Activated CD8-positive, alpha-beta T cell treated with anti-CD3 and anti-CD28 coated beads for 36 hours (primary cell): ENCODE measurements at places on chromosomes 7 and 10. TPM values are rescaled to one million over a fixed set of nuclear protein-coding genes. Genes with fewer than 3 reads are reported as not detected.

The C10orf71 gene
- total RNA-seq = not detected

DNA sequence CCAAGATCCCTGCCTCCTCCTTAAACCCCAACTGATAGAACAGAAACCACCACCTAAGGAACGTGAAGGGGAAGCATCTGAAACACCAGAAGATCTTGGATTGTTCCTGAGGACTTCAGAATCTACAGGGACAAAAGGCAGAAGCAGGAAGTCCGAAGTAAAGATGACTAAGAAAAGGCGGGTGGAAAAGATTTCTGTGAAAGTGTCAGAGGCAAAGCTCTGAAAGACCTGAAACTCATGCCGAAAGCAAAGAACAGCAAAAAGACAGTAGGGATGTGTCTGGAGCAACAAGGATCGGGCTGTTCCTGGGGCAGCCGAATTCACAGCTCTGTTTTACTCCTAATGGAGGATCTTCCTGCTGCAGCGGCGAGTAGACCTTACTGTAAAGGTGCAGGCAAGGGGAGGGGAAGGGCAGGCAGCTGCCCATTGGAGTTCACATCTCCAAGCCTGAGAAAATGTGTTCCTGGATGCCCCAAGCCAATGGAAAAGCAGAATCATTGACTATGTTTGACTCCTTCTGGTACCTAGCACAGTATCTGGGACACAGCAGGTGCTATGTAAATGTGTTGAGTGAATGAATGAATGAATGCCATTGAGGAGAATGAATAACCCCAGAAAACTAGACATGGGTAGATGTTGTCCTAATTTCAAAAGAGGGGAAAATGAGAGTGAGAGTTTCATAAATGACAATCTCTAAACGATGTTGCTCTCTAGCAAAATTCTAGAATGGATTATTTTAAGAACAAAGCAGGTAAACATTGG, 40.4 kb downstream of the PDIA4 start:
- peaks cover 4% of the 10 kb centered on the region for H3K27me3 ChIP-seq
- peak overlapping the region; percentile 90 for H3K4me3 ChIP-seq
- no peak for DNase-seq
- no peaks in the 10 kb centered on the region for H3K36me3 ChIP-seq
- H3K4me1 ChIP-seq = peaks cover 44% of the 10 kb centered on the region
- peak overlapping the region; percentile 95 for H3K27ac ChIP-seq

DNA sequence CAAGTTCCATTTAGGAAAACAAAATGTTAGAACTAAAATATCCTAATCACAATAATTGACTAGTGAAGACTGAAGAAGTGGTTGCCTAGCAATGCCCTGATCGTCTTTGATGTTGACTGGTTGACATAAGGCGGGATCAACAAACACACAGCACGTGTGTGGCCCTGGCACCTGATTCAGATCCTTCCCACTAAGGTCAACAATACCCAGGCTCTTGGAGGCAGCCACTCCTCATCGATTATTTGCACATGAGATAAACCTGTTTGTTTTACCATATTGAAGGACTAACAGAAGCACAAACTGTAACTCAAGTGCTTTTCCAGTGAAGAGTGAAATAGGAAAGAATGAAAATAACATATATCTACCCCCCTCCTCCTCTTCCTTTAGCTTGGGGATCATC, 15.6 kb downstream of the FANK1 start:
- no peaks in the 10 kb centered on the region for H3K4me1 ChIP-seq
- DNase-seq = no peak
- peaks cover 3% of the 10 kb centered on the region for H3K27me3 ChIP-seq
- H3K4me3 ChIP-seq = no peak overlapping the region
- H3K27ac ChIP-seq = no peak overlapping the region
- H3K36me3 ChIP-seq = no peaks in the 10 kb centered on the region

- peak within 1 kb of the TSS; percentile 86 for H3K4me3 ChIP-seq
- H3K27me3 ChIP-seq = no peaks in the 10 kb centered on the region
- peaks cover 46% of the 10 kb centered on the region for H3K4me1 ChIP-seq
Observed at GRCh38 chr10:61900829-61901792, at the start of gene ARID5B. Gene ARID5B (plus strand): TSS chr10:61901699. CDS start chr10:61901710, 11 bp downstream.

The DLG5 gene
- total RNA-seq = 4.8 TPM

DNA sequence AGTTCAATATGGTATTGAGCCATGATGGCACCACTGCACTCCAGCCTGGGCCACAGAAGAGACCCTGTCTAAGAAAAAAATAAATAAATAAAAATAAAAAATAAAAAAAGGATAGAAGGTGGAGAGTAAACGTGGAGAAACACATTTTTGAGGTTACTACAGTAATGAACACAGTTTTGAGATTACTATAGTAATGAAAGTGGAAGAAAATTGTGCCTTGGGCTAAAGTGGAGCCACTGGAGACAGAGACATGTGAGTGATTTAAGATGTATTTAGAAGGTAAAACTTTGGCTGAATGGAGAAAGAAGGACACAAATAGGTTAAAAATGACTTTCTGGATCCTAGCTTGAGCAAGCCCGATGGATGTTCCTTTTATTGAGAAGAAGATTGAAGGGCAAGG, 76.8 kb downstream of the HGF start:
- DNase-seq = no peak
- H3K27me3 ChIP-seq = no peaks in the 10 kb centered on the region
- no peak overlapping the region for H3K4me3 ChIP-seq
- no peak overlapping the region for H3K27ac ChIP-seq
- no peaks in the 10 kb centered on the region for H3K36me3 ChIP-seq

DNA sequence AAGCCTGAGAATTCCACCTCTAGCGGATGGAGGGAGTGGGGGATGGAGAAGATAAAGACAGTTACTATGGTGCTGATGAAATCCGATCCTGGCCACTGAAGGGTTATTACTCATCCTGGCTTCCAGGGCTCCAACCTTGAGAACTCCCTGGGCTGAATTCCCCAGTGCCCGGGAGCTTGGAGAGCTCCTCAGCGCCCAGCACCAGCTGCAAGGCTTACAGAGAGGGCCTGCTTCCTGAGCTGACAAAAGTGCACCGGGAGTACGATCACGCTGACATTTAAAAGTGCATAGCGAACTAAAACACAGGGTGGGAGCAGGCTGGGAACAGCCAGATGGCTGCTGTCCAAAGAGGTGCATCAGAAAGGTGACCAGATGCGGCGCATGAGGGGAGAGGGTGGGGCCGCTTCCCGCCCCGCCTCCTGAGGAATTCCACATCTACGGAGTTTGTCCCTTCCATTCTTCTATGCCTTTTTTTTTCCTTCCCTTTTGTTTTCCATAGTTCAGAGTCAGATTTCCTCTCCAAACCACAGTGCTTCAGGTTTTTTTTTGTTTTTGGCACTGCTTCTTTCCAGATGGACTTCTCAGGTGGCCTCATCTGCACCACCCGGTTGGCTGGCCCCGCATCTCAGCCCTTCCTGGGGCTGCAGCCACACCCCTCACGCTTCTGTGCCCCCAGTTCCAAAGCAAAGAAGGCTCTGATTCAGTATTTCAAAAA, 62.4 kb upstream of the MKRN1 start:
- no peak for DNase-seq
- no peaks in the 10 kb centered on the region for H3K36me3 ChIP-seq
- no peaks in the 10 kb centered on the region for H3K4me1 ChIP-seq

DNA sequence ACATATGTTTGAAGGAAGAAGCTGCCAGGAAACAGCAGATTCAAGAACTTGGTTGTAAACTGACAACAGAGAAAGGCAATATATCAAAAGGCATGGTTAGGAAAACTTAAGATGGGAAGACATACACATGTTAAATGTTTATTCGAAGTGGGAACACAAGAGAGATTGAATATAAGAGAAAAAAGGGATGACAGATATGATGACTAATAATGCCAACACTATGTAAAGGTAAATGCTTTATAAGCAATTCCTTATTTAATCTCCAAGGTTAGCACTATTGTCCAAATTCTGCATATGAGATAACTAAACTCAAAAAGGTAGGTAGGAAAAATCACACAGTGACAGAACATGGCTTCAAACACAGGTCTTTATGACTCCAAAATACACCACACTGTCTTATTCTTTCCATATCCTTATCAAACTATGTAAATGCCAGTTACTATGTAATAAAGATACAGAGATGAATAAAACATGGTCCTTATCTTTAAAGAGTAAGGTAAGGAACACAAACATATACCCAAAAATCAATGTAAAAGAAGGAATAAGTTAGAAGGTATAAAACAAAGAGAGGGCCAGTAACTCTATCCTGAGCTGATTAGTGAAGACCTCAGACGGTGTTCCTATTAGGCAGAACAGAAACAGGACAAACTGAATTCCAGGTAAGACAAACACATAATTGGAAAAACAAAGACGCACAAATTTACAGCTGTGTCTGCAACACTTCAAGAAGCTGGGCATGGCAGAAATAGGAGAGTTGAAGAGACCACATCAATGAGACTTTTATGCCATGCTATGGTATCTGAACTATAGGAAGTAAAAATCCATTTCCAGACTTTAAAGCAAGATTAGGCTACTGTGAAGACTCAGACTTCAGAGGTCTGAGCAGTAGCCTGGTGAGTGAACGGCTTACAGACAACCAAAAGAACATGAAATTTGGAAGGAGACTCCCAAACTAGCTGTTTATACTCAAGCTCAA, 56.1 kb downstream of the ABI1 start:
- H3K36me3 ChIP-seq = peaks cover 16% of the 10 kb centered on the region
- peaks cover 75% of the 10 kb centered on the region for H3K4me1 ChIP-seq
- DNase-seq = no peak

DNA sequence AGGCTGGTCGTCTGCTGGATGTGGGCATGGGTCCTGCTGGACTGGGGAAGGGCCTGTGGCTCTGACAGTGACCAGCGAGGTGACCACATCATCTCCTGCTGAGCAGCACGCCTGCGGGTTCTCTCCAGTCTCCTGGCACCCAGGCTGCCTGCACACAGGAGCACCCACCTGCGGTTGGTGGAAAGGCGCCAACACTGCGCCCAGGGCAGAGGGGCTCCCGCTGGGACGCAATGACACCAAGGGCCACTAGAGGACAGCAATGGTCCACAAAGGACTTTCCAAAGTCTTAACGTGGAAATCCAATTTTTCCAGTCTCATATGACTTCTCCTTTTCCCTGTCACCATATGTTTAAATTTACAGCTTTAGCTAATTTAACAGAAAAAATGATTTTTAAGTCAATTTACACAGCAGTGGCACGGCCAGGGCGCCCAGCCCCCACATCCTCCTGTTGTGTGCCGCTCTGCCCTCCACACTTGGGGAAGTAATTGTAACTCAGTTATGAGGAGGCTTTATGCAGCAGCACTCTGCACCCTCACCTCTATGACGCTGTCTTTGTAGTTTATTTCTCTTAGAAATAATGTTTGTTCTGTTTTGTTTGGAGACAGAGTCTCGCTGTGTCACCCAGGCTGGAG, 38.1 kb downstream of the CFAP46 start:
- H3K4me1 ChIP-seq = peaks cover 15% of the 10 kb centered on the region
- peak overlapping the region; percentile 5 for H3K27ac ChIP-seq
- peak; percentile 62 for DNase-seq

The ASIC3 gene
- total RNA-seq = 3.7 TPM

DNA sequence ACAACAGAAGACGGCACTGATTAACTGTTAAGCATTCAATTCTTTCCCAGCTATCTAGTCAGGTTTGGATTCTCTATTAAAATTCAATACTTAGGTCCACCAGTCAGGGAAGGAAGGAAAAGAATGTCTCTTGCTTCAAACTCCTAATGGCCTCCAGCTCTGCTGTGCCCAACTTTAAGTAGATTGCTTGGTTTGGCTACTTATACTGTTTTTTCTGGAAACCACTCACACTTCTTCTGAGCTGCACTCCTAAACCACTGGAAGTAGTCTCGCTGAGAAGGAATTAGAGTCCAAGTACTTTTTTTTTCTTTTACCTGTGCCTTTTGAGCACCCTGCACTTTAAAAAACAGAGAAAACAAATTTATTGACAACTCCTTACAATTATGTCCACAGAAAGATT, 26.7 kb upstream of the COL1A2 start:
- no peak for DNase-seq
- no peaks in the 10 kb centered on the region for H3K4me1 ChIP-seq
- H3K4me3 ChIP-seq = no peak overlapping the region
- H3K36me3 ChIP-seq = no peaks in the 10 kb centered on the region

GRCh38 chr10:93859049-93859655, 34.6 kb upstream of the SLC35G1 start:
- no peaks in the 10 kb centered on the region for H3K36me3 ChIP-seq
- H3K4me1 ChIP-seq = no peaks in the 10 kb centered on the region
- no peak overlapping the region for H3K27ac ChIP-seq
- no peak for DNase-seq
- no peak overlapping the region for H3K4me3 ChIP-seq

- no peak overlapping the region for H3K4me3 ChIP-seq
- no peaks in the 10 kb centered on the region for H3K27me3 ChIP-seq
- no peak overlapping the region for H3K27ac ChIP-seq
- H3K4me1 ChIP-seq = peaks cover 6% of the 10 kb centered on the region
- no peaks in the 10 kb centered on the region for H3K36me3 ChIP-seq
Observed at GRCh38 chr10:43206391-43207235, 60.3 kb downstream of the RASGEF1A start.

DNA sequence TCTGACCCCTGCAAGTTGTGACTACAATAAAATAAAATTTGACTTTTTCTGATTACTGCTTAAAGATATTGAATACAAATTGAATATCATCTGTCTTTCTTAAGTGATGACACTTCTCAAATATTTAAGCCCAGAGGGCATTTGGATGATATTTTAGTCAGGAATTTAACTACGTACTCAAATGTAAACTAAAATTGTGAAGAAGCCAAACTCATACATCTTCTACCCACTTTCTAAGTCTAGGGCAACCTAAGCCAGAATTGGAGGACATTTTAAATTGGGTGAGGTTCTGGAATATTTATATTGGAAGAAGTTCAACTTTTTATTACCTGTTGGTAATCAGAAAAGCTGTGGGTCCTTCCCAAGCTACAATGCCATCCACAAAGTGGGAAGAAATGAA, 149.1 kb upstream of the WDR11 start:
- H3K27me3 ChIP-seq = no peaks in the 10 kb centered on the region
- H3K36me3 ChIP-seq = peaks cover 3% of the 10 kb centered on the region
- H3K4me3 ChIP-seq = no peak overlapping the region
- DNase-seq = no peak

GRCh38 chr10:123538401-123539320, 127.5 kb upstream of the GPR26 start:
- DNase-seq = no peak
- no peaks in the 10 kb centered on the region for H3K36me3 ChIP-seq
- no peak overlapping the region for H3K27ac ChIP-seq
- H3K4me3 ChIP-seq = no peak overlapping the region

DNA sequence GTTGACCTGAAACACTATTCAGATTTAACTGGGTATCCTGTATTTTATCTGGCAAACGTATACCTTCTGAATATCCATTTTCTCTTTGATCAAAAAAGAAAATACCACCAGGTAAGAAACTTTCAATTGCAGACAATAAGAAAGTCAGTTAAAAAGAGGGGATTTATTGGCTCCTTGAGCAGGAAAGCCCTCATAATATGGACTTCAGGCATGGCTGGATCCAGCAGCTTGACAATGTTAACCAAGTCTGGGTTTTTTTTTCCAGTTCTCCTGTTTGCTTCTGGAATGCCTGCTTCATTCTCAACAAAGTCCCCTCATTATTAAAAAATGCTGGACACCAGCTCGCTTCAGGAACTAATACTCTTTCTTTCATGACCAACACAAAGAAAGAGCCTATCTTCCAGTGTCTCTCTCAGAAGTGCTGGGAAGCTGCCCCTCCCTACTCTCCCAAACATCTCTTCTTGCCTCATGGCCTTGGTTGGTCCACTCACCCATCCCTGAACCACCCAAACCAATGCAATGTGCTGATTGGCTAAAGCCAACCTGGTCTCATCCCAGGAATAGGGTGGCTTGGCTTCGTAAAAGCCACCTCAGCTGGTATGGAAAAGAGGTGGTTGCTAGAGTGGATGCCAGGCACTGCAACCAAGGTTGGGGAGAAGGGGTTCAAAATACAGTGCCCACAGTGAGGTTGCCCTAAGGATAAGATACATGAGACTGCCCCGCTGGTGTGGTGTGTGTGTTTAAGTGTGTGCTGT, 30.6 kb upstream of the WDFY4 start:
- DNase-seq = no peak
- H3K27me3 ChIP-seq = peaks cover 19% of the 10 kb centered on the region
- H3K4me1 ChIP-seq = peaks cover 7% of the 10 kb centered on the region

The DEPP1 gene
- 0.16 TPM for total RNA-seq
